ENCODE measurements at places on chromosomes 5 and 9.

DNA sequence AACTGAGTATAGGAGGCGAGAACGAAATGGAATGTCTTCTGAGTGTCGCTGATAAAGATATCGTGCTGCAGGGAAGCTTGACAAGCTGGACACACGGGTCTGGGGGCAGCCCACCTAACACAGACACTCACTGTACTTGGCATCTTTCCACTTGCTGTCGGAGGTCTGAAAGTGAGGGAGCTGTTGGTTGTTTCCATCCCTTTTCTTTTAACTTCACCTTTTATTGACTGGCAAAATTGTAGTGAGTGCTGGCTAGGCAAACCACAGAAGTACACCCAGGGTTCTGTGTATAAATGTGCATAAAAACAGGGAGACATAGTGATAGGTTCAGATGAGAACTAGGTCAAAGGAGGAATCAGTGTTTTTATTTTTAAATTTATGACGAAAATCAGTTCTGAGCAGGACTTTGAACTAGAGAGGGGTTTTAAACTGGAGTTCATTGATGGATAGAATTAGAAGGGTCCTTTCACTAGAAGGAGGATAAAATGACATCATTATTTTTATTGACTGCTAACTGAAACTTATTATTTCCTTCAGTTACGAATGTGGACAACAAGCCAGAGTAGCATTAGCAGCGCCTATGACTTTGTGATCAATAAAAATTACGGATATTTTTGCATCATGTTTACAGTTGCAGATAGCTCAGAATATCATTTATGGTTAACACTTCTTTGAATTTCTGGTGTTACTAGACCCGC lies 817 bp downstream of the GAPVD1 start:
- DNase-seq: peak; percentile 54

GRCh38 chr5:68267066-68267465 lies 51.5 kb downstream of the PIK3R1 start:
- no peak for DNase-seq

DNA sequence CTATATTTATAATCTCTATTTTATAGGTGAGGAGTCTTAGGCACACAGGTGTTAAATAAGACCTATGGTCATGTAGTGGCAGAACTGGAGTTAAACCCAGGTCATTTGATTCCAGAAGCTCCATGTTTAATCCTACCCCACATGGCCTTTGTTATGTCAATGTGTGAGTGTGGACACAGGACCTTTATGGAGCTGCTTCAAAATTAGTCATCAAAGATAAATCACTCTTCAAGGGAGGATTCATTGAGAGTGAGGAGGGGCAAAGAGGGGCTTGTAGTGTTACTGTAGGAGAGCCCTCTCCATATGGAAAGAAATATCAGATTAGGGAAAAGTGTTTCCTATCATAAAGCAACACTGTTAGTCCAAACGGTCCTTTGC lies 74.6 kb upstream of the ARRDC3 start:
- DNase-seq: no peak

DNA sequence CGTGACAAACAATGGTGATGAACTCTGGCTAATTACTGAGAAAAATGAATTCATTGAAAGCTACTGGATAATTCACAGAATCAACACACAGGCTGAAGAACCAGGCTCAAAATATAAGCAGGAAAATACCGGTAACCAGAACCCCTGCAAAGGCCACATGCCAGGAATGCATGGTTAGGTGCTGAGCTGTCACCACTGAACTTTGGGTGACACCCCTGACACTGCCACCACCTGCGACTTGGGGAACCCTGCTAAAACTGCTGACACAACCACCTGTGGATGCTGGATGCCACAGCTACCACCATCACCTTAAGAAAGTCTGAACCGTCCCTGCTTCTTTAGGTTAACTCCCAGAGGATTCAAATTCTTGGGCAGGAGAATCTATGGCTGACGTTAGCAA lies 72.0 kb upstream of the NR4A3 start:
- no peak for DNase-seq

- no peak for DNase-seq
Observed at GRCh38 chr5:136137497-136138220, 5.0 kb downstream of the SMAD5 start.

DNA sequence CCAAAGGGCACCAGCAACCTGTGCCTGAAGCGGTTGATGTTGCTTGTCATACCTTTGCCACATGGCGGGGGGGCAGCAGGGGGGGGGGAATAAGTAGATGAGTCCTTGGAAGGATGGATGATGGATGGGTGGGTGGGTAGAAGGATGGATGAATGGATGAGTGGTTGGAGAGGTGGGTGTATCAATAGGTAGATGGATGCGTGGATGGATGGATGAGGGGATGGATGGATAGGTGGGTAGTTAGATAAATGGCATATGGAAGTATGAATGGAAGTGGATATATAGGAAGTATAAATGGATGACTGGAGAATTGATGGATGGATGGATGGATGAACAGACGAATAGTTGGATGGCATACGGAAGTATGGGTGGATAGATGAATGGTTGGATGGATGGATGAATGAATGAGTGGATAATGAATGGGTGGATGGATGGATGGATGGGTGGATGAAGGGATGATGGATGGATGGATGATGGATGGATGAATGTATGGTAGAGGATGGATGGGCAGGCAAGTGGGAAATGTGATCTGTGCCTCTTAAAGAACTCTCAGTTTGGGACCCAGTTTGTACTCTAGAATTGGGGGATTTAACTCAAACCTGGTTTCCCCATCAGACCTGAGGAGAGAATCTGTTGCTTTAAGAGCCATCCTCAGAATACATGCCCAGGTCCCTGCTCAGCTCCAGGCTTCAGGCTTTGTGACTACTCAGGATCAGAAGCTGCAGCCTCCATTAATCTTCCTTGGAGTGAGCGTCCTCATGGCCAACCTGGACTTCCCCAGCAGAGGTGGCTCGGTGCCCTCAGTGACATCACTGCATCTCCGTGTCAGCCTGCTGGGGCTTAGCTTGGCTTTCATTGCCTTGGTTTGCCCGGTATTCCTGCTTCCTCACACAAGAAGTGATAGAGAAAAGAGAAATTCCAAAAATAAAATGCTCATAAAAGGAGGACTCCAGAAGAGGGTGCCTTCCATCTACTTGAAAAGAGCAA lies 27.6 kb upstream of the SUSD3 start:
- DNase-seq: no peak

DNA sequence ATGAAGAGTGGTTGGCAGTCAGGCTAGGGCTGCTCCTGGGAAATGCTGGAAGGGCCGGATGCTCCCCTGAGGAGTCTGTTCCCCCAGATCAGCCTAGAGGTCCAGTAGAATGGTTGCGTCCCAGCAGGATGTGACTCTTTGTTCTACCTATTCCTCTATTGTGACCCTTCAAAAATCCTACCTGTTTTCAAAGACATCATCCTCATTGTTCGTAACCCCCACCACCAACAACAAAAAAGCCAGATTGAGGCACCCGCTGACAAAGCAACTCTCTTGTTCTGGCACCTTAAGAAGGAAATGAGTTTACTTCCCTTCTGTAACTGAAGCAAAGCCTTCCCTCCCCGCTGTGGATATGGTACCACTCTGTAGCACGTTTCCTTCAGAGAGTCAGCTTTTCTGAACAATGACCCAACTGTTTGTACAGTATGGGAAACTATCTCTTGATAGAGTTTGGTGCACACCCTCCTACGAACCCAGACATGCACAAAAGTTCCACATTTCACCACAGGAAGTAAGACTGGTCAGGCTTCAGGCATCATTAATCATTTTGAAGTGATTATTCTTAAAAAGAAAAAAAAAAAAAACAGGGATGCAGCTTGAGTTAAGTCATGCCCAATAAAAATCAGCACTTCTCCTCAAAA lies 207.2 kb downstream of the ENC1 start:
- no peak for DNase-seq
